ENCODE measurements at places on chromosomes 7 and 10. TPM values are rescaled to one million over a fixed set of nuclear protein-coding genes. Genes with fewer than 3 reads are reported as not detected.

NACAD gene
- total RNA-seq: 0.31 TPM

TFR2 gene
- 2.2 TPM for total RNA-seq

PDE6C gene
- total RNA-seq: not detected

NPFFR1 gene
- total RNA-seq: not detected

AMPH gene
- 0.12 TPM for total RNA-seq

RABGEF1 gene
- total RNA-seq: 25.1 TPM

AKR1D1 gene
- not detected for total RNA-seq

ZFAND4 gene
- 4.2 TPM for total RNA-seq

CCDC3 gene
- total RNA-seq: 0.93 TPM

RBP3 gene
- not detected for total RNA-seq

CYP2C19 gene
- total RNA-seq: not detected

TRIM50 gene
- total RNA-seq: not detected

UNCX gene
- not detected for total RNA-seq

DPP6 gene
- not detected for total RNA-seq

HMX2 gene
- 0.10 TPM for total RNA-seq

SRGN gene
- 91.0 TPM for total RNA-seq

LDB3 gene
- total RNA-seq: 0.06 TPM

NAMPT gene
- 130 TPM for total RNA-seq

STAG3 gene
- 0.37 TPM for total RNA-seq

HKDC1 gene
- total RNA-seq: 11.8 TPM

CDC14C gene
- not detected for total RNA-seq

SLC18A3 gene
- not detected for total RNA-seq

TMEM130 gene
- 0.31 TPM for total RNA-seq

FAM237B gene
- total RNA-seq: not detected

AKR1C8 gene
- not detected for total RNA-seq

Data from A549 treated with Hydrocortisone at 1 μM for 4 hours (cell line).